Endothelial cell (in vitro differentiated cells): ENCODE measurements at places on chromosomes 13 and 19.

DNA sequence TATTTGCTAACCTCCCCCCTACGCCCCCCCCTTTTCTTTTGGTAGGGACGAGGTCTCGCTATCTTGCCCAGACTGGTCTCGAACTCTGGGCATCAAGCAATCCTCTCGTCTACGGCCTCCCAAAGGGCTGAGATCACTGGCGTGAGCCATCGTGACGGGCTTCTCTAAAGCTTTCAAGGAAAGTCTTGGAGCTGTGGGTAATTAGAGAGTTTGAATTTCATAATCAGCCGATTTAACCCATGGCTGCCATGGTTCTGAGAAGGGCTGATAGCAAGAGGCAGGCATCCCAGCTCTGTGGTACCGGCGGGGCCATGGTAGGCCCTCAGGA, 679 bp upstream of the ABHD8 start:
- no peak for DNase-seq

DNA sequence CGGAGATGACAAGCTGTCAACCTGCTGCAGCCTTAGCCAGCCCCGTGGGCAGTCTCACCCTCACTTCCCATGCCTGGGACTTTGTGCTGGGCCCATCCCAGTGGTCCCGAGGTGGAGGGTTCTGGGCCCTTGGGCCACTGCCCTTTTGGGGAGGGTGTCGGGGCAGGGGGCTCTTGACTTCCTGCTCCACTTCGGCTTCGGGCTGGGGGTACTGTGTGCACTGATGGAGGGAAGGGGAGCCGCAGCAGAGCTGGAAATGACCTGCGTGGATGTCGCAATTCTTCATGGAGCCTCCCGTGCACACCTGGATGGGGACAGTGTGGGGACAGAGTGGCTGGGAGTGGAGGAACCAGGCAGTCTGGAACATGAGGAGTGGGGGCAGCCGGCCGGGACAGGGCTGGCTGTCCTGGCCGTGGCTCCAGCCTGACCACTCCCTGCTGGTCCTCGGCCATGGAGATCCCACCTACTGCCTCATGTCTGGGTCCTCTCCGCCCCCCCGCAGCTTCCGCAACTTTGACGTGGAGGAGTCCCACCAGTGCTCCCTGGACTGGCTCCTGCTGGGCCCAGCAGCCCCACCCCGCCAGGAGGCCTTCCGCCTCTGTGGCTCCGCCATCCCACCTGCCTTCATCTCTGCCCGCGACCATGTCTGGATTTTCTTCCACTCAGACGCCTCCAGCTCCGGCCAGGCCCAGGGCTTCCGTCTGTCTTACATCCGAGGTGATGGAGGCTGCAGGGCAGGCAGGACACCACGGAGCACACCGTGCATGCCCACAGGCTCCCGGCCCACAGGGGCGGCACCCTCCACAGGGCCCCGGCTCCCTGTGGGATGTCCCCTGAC, 10.2 kb downstream of the LRP3 start:
- DNase-seq, result no peak

- no peak for DNase-seq
These were observed 59.2 kb upstream of the MEDAG start for GRCh38 chr13:30846866-30847265.

- no peak for DNase-seq
These were observed 874 bp upstream of the DNM2 start for GRCh38 chr19:10717054-10717355.

- DNase-seq, result no peak
These were observed 251.2 kb upstream of the SPRY2 start for GRCh38 chr13:80591976-80592740.

GRCh38 chr13:27960362-27961226, 8.5 kb downstream of the CDX2 start:
- DNase-seq, result peak; percentile 83

GRCh38 chr19:14616407-14616806, 33.5 kb downstream of the CLEC17A start:
- DNase-seq, result no peak

- DNase-seq, result no peak
These were observed 361.6 kb downstream of the KLF12 start for GRCh38 chr13:73772449-73773167.

- no peak for DNase-seq
These were observed 233.4 kb downstream of the KCNRG start for GRCh38 chr13:50248516-50249143.

- DNase-seq, result no peak
These were observed 994 bp downstream of the CCDC194 start for GRCh38 chr19:17393002-17393401.

DNA sequence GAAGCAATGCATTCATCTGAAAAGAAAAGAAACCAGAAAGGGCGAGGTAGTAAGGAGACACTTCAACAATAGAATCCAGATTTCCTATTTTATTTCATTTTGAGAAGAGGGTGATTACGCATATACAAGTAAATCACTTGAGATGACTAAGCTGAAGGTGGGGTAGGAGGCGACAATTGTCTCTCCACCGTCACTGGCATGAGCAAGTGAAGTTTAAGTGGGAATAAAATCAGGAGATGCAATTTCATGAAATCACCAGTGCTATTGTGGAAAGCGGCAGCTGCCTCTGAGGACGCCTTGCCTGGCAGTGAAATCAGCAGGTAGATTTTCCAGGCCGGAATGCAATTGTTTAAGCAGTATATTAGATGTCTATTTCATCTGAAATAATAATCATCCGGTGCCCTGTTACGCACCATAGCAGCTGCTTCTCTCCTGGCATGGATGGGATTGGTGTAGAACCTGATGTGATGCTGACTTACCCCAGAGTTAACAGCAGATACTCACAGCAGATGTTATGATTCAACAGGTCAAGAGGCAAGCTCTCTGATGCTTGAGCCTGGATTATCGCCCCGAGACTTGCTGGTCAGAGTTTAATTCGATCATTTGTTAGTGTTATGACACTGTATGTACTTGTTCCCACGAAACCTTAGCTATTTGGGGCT, 64.3 kb downstream of the RASL11A start:
- DNase-seq, result no peak

DNA sequence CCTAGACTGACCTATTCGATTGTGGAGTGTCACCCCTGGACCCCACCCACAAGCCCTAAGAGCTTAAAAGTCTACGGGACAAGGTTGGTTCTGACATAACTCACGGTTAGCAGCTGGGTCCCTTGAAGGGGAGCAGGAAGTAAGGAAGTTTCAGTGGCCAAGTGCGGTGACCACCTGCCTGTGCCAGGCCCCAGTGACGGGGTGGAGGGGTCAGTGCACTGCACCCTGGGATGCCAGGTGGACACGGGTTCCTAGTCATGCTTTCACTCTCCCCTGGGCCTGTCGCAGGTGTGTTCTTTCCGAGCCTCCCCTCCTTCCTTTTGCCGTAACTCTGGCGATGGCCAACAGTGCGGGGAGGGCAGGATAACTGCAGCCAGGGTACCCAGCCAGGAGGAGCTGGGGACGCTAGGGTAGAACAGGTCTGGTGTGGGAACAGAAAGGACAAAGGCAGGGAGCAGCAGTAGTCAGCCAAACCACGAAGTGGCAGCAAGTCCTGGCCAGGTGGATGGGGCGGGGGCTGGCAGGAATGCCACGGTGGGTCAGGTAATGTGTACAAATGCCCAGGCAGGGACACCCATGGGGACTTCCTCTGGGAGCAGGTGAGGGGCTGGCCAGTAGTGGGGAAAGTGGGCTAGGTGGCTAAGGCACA, 58.3 kb downstream of the RGCC start:
- DNase-seq, result no peak
